ENCODE measurements at places on chromosomes 2 and 18.

DNA sequence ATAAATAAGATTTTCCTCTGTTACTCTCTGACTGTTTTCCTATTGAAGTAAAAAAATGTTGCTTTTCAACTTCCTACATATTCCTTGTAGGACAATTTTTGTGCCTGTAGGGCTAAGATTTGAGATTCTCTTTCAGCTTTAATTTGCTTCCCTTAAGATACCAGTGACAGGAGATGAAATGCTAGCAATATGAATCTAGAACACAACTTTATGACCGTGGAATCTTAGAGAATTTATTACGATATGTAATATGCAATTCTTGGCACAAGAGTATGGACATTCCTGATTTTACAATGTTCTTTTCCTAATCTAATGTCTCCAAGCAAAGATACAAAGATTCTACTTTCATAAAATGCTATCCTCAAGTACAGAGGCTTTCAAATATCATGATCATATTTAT, 180.9 kb downstream of the KCNE4 start:
- no peak for DNase-seq

DNA sequence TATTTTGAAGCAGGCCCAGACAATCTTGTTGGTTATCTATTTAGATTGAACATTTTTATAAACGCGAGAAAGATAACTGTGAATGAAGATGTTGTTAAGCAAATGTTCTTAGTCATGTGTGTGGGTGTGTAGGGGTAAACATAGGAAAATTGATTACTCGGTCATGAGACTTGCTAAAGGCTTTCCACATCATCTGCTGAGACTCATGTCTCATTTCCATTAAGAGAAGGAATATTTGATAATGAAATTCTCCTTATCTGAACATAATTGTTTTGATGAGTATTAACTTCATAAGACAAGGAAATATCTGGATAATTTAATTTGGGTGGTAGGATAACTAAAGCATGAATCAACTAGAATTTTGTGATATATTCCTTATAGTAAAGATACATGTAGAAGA, 19.7 kb downstream of the CCDC102B start:
- DNase-seq: no peak

DNA sequence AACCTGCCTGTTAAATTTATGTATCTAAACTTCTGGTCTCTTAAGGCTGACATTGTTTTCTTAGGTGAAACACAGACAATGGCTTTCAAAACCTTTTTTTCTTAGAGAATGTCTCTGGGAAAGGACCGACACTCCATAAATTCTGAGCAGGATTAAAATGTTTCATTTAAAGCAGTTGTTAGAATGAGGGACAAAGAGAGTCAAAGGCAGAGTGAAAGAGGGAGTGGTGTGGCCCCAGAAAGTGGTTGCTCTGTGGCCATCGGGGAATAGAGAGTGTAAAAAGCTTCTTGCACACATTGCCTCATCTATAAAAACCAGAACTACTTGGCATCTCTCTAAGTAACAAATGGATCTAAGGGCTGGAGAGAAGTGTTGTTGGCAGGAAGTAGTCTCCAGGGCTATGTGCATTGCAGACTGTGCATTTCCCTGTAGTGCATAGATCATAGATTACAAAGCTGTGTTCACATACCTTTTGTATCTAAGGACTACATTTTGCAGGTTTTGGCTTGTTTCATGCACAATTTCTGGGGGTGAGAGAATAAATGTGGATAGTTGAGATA, 3.6 kb downstream of the RPRM start:
- DNase-seq: no peak

DNA sequence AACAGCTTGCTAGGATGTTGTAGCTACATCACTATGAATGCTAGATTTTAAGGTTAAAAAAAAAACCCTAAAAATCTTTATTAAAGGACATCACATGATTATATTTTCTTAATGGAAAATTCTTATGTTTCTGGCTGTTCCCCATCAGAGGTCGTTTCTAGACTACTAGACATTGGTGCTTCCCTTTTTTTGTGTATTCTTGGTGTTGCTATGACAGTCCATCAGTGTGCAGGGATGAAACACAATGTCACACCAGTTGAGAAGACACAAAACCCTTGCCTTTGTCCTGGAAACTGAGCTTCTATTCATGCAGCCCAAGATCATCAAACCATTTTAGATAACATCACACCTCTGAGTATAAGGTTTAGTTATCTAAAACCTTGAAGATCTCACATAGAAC, 19.9 kb upstream of the TMEM131 start:
- no peak for DNase-seq

DNA sequence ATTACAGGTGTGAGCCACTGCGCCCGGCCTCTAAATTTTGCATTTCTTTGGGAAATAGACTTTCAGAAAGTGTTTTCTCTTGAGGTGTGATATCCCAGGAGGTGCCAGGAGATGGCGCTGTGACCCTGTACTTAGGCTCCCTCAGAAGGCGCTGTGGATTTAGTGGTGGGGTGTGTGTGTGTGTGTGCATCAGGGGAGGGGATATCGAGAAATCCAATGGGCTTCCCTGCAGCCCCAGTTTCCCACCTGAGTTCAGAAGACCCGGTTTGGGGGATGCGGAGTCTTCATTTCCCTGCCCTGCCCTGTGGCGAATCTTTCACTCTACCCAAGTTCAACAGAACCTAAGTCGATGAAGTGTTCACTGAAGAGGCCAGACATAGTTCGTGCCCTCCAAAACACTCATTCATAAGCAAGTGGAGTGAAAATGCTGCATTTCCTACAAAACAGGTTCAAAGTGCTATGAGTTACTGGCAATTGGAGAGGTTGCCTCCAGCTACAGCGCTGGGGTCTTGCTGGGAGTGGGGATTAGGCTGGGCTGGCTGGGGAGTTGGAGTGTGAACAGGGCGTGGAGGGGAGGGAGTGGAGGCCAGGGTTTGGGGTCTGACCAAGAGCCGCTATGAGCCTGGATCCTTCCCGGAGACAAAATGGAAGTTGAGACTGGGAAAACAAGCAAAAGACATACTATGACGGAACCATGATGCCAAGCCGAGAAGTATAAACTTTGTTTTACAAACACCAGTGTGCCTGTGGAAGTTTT, 6.5 kb upstream of the WNT6 start:
- DNase-seq: peak; percentile 69

DNA sequence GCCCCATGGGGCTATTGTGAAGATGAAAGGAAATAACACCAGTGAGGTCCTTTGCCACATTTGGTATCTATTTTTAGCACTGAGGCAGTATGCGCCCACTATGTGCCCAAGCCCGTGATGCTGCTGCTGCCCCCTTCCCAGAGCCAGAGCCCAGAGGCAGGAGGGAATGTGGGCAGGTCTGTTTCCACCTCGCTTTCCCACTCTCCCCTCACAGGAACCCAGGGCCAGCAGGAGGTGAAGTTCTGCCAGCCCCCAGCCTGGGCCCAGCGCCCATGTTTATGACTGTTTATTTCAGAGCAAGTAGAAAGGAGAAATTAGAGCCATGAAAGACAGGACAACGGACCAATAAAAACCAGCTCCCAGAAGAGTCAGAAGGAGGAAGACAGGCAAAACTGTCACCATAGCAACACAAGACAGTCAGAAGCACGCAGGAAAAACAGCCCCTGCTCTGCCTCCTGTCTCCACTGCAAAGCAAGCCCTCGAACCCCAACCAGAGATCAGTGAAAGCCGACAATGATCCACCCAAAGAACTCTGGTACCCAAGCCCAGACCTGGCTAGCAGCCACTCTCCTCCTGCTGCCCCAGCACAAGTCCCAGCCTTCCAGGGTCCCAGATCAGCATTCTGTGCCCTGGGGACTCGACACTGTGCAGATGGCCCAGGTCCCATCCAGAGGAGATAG, 1.4 kb downstream of the CYRIA start:
- peak; percentile 30 for DNase-seq

DNA sequence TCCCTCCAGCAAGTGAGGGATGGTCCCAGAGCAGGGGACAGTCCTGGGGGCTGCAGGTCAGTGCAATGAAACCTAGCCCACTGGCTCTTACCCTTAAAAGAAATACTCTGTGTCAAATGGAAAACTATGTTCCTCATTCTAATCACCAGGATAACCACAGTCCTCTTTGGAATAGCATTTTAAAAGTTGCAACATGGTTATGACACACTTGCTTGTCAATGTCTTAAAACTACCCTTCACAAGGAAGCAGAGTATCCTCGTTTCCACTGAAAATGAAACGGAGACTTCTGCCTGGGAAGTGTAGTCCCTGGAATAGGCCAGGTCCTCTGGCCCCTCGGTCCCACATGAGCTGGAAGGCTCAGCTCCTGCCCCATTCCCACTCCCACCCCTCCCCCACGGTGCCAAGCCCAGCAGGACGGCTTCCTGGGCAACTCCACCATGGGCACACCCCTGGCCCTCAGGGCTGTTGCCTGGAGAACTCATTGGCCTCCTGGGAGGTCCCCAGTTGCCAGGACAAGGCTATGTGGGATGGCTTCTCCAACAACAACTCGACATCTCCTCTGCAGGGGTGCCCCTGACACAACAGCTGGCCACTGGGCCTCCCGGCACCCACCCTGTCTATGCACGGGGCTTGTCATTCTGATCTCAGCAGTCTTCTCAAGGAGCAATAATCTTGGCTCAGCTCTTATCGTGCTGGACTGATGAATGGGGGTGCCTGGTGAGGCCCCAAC, 38.3 kb upstream of the ST3GAL5 start:
- no peak for DNase-seq

DNA sequence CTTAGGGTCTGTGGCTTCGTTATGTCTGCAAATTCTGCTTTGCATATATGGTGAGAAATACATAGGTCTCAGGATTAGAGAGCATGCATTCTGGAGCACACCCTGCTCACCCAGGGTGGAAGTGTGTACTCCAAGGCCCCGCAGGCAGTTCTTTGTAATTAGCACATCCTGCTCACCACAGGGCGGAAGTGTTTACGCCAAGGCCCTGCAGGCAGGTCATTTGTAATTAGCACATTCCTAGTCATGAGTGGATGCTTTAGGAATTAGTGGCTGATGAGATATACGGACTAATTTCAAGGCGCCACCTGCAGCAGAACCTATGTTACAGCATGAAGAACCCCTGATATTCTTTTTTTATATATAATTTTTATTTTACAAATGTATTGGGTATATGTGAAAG, 4.2 kb downstream of the ALLC start:
- no peak for DNase-seq

All from endothelial cell (in vitro differentiated cells).